ENCODE measurements at places on chromosomes 1 and 21.

DNA sequence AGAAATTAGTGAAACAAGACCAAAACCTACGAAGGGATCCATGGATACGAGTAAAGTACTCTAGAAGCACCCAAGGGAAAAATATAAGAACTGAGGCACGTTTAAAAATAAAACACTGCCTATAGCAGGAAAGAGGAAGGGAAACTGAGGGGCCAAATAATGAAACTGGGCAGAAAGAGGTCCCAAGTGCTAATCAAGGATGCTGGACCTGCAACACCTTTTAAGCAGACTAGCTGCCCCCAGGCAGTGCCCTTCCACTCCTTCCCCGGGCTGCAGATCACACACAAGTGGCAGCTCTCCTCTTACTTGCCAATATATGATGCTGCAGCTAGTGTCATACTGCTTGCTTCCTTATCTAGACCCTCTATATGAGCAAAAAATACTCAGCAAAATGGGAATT lies 7.6 kb upstream of the OTUD7B start:
- DNase-seq: no peak

GRCh38 chr1:47618222-47618720 lies 180.4 kb downstream of the FOXD2 start:
- no peak for DNase-seq

- DNase-seq: no peak
Observed at GRCh38 chr1:173220157-173220556, 13.0 kb upstream of the TNFSF4 start.

- no peak for DNase-seq
Observed at GRCh38 chr1:12333036-12333785, 103.4 kb downstream of the VPS13D start.

DNA sequence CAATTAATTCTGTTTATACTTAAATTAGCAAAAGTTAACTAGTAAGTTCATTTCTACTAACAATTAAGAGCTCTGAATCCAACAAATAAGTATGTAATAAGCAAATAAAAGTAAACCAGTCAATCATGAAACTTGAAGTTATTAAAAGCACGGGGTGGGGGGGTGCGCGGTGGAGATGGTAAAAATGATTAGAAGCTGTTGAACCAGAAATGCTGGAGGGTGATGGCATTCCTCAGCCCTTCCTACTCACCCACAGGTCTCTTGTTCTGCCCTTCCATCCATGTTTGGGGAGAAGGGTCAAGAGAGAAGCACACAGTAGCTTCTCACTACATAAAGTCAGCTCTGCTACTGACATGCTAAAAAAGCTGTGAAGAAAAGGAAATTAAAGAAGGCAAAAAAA lies 63.5 kb downstream of the AKT3 start:
- DNase-seq: no peak

- DNase-seq: peak; percentile 89
Observed at GRCh38 chr21:36429947-36430546, 44.9 kb downstream of the CHAF1B start.

- peak; percentile 37 for DNase-seq
Observed at GRCh38 chr21:44428281-44428960, 26.9 kb upstream of the LRRC3 start.

GRCh38 chr21:33419538-33420123 lies 16.4 kb downstream of the IFNGR2 start:
- no peak for DNase-seq

DNA sequence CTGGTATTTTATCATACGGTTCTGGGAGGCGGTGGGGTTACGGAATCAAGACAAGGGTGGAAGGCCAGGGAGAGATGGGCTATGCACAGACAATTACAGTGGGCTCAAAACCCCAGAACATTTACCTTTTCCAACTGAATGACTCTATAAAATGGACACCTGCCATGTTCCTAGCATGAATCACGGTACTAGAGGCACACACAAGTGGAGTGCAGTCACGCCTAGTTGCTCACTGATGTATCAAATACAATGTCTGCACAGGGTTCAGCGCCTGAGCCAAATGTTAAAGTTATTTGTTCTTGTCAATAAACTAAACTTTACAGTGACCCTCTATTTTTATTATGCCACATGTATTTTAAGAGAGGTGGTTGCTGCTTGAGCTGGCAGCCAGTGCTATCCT lies 121.4 kb downstream of the ATG4C start:
- no peak for DNase-seq

DNA sequence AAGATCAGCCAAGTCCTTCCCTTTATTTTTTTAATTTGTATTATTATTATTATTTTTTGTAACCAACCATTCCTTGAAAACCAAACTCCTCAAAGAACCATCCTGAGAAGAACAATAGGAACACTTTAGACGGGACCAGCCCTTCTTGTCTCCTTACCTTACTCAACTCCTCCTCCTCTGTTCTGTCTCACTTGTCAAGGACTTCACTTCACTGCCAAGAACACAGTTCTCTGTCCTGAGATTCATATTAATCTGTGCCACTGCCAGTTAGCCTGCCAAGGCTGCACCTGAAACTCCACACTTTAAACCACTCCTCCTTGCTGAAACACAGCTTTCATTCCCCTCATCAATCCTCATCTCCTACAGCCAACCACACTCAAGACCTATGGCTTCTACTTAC lies 73.8 kb upstream of the ATP1A1 start:
- no peak for DNase-seq

DNA sequence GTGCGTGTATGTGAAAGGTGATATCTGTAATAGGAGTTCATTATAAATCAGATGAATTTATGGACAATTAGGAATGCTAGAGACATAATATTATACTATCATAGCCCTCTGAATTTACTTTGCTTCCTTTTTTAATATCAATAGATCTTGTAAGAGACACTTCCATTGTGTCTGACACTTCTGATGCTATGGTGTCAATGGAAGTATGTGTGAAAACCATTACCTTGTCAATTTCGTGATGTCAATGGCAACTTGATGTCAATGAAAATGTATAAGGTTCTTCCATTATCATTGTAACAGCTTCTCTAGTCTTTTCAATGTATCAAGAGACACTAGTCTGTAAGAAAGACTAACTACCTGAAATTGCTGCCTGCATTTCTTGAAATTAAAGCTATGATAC lies 296.8 kb upstream of the DPYD start:
- no peak for DNase-seq
